A673 (cell line): ENCODE measurements at places on chromosomes 7 and 10. TPM values are rescaled to one million over a fixed set of nuclear protein-coding genes. Genes with fewer than 3 reads are reported as not detected.

GRCh38 chr10:98340261-98340939 lies 72.4 kb upstream of the LOXL4 start:
- no peaks in the 10 kb centered on the region for H3K4me1 ChIP-seq
- H3K36me3 ChIP-seq: no peaks in the 10 kb centered on the region
- no peak overlapping the region for H3K27ac ChIP-seq
- H3K27me3 ChIP-seq: peaks cover 11% of the 10 kb centered on the region
- no peak for DNase-seq
- no peak overlapping the region for H3K4me3 ChIP-seq

- peaks cover 30% of the 10 kb centered on the region for H3K27me3 ChIP-seq
- peak; percentile 61 for DNase-seq
- no peaks in the 10 kb centered on the region for H3K36me3 ChIP-seq
- no peak overlapping the region for H3K27ac ChIP-seq
- H3K4me3 ChIP-seq: peak overlapping the region; percentile 24
Measured at GRCh38 chr10:93080350-93081046, 6.8 kb downstream of the CYP26A1 start.

DNA sequence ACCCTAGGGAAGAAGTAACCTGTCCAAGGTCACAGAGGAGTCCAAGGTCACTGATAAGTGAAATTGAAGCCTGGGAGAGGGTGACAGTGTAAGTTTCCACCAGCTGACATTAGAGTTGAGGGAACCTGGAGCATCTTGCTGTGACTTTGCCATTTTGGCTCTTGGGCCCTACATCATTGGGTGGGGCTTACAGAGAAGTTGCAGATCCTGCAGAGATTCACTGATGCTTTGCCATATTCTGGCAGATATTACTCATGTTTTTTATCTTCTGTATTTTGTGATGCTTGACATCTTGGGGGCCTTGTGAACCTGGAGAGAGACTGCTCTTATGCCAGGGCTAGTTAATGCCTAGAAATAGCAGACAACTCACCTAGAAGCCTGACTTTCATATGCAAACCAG lies 36.5 kb downstream of the SMKR1 start:
- H3K4me1 ChIP-seq: no peaks in the 10 kb centered on the region
- no peaks in the 10 kb centered on the region for H3K36me3 ChIP-seq
- no peak overlapping the region for H3K27ac ChIP-seq
- no peak overlapping the region for H3K4me3 ChIP-seq
- H3K27me3 ChIP-seq: no peaks in the 10 kb centered on the region
- DNase-seq: no peak

- H3K4me1 ChIP-seq: no peaks in the 10 kb centered on the region
- no peak for DNase-seq
- peaks cover 26% of the 10 kb centered on the region for H3K27me3 ChIP-seq
- H3K36me3 ChIP-seq: no peaks in the 10 kb centered on the region
Measured at GRCh38 chr10:1762076-1762475, 24.8 kb upstream of the ADARB2 start.

DNA sequence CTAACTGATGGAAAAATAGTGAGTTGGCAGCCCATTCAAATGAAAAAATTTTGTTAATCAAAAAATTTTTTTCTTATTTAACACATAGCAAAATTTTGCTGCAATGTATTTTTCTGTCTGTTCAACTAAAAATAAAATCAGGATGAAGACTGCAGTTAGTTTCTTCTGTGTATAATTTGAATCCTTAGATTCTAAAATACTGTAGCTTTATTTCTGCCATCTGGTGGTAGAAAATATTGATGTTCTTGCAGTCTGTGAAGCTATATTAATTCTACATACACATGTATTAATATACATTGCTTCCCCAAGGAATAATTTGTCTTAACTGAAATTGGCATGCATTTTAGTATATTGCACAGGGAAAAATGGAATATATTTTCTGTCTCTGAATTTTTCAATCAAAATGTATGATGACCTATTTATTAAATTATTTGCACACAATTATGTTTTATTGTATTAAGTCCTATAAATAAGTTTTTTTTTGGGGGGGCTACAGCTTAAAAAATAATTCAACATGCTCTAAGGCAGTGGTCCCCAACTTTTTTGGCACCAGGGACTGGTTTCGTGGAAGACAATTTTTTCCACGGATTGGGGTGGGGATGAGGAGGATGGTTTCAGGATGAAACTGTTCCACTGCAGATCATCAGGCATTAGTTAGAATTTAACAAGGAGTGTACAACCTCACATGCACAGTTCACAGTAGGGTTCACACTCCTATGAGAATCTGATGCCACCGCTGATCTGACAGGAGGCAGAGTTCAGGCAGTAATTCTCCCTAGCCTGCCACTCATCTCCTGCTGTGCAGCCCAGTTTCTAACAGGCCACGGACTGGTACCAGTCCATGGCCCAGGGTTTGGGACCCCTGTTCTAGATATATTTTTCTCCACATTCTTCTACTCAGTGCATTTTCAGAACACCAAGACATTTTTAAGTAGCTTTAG lies 119.4 kb downstream of the GNAT3 start:
- H3K27ac ChIP-seq: no peak overlapping the region
- no peaks in the 10 kb centered on the region for H3K36me3 ChIP-seq
- H3K4me3 ChIP-seq: no peak overlapping the region
- peak; percentile 57 for DNase-seq

DNA sequence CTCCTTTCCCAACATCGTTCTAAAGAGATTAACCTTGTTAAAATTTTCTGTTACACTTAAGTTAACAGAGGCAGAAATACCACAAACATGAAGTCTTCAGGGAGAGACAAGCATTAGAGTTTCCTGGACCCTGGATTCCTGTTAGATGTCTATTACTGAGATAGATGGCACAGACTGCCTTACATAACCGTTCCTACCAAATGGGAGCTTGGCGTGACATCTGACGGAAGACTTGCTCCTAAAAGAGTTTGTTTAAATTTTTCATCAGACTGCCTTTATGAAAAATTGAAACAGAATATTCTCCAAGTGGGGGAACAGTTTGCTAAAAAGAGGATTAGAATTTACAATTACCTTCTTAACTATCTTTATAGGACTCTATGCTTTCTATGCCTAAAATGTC lies 22.7 kb downstream of the ANK3 start:
- H3K4me3 ChIP-seq: no peak overlapping the region
- H3K4me1 ChIP-seq: peaks cover 8% of the 10 kb centered on the region
- no peaks in the 10 kb centered on the region for H3K36me3 ChIP-seq
- DNase-seq: no peak
- H3K27ac ChIP-seq: no peak overlapping the region

- no peaks in the 10 kb centered on the region for H3K4me1 ChIP-seq
- DNase-seq: no peak
- H3K4me3 ChIP-seq: no peak overlapping the region
- no peaks in the 10 kb centered on the region for H3K27me3 ChIP-seq
Measured at GRCh38 chr10:72812753-72813430, 80.6 kb upstream of the OIT3 start.

DNA sequence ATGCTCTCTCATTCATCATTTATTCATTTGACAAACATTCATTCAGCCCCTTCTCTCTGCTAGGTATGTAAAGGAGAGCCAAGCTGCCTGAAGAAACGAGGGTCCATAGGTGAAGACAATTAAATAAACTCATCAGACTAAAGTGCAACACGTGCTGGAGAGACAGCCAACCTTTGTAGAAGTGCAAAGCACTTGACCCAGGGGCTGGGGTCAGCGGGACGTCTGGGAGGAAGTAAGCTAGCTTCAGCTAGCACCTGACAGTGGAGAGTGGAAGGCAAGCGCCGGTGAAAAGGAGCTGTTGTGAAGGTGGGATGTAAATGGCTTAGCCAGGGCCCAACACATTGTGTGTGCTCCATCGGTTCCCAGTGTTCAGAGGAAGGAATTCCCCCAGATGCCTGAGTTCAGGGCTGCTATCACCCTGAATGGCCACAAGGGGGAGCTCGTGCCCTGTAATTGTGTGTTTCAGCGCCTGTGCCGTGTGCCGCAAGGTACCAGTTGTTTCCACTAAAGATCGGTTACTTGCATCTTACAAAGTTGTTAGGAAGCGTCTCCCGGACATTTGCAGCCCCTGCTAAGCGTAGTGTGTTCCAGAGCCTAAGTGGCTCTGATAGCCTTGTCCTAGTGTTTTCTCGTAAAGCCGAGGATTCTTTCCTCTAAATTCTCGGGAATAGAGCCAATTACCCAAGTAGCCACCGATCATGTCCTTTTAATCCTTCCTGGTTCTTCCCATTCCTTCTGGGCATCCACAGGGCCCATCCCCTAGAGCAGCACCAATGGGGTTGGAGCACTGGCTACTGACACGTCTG lies 30.6 kb downstream of the TLX1 start:
- H3K27me3 ChIP-seq: no peaks in the 10 kb centered on the region
- H3K4me3 ChIP-seq: peak overlapping the region; percentile 32
- no peaks in the 10 kb centered on the region for H3K36me3 ChIP-seq
- peak; percentile 84 for DNase-seq
- peaks cover 13% of the 10 kb centered on the region for H3K4me1 ChIP-seq

DNA sequence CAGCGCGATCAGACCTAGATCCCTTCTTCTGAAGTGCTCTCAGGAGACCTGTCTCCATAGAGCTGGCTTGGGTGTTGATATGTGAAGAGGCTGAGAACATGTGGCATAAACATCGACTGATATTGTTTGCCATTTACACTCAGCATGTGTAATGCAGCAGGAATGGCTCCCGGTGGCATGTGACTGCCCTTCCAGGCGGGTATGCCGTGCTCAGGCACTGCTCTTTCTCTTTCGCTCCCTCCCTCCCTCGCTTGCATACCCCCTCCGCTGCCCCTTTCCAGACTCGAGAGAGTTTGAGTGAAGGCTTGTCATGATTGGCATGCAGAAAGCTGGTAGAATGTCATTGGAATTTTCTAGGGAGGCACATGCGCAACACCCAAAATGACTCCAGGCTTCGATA lies 107.3 kb upstream of the PDCD4 start:
- no peaks in the 10 kb centered on the region for H3K36me3 ChIP-seq
- no peak overlapping the region for H3K4me3 ChIP-seq
- no peak for DNase-seq
- H3K4me1 ChIP-seq: peaks cover 2% of the 10 kb centered on the region
- no peak overlapping the region for H3K27ac ChIP-seq

DNA sequence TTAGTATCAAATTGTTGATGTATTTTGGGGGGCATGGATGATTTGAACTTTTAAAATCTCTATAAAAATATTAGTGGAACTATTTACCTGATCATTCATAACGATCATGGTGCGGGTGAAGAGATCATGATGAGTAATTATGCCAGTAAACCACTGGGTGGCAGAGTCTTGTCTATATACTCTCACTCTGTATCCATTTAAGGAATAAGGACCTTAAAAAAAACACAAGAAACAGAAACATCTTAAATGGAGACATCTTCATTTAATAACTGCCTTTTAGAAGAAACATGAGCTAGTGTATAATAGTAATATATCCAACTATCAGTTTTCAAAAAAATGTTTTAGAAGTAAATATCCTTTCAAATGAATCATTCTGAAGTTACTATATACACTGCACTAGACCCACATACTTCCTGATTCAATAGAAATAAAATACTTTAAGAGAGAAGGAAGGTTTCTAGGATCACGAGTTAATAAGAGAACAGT lies 84.0 kb downstream of the NRBF2 start:
- peak; percentile 71 for DNase-seq
- no peak overlapping the region for H3K27ac ChIP-seq
- no peak overlapping the region for H3K4me3 ChIP-seq
- H3K36me3 ChIP-seq: peaks cover 11% of the 10 kb centered on the region

DNA sequence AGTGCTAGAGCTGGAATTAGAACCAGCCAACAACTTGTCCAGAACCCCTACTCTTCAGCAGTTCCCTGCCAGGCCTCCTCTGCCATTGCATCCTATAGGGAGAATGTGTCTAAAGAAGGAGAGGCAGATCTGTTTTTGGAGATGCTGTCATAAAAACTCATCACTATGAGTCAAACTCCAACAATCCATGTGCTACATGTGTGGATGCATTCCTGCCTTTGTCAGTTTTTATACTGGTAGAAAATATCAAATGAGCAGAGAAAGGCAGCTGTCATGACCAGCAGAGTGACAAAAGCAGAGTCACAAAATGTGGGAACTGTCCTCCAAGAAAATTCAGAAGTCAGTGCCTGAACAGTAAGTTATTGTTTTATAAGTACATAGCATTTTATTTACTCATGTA lies 93.0 kb downstream of the ABLIM1 start:
- no peak for DNase-seq
- no peak overlapping the region for H3K27ac ChIP-seq
- H3K4me1 ChIP-seq: no peaks in the 10 kb centered on the region
- no peaks in the 10 kb centered on the region for H3K36me3 ChIP-seq
- H3K4me3 ChIP-seq: no peak overlapping the region
- H3K27me3 ChIP-seq: no peaks in the 10 kb centered on the region

DNA sequence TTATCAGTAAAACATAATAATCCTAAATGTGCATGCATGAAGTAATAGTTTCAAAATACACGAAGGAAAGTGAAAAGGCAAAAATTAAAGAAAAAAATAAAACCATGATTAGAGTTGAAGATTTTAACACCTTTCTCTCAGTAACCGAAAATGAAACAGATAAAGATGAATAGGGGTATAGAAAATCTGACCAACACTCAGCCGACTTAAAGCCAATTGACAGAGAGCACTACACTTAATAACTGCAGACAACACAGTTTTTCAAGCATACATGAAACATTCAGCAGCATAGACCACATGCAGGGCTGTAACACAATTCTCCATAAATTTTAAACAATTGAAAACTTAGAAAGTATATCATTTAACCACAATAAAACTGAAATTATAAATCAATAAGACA lies 76.1 kb downstream of the CUBN start:
- H3K4me1 ChIP-seq: peaks cover 4% of the 10 kb centered on the region
- DNase-seq: no peak
- H3K27me3 ChIP-seq: no peaks in the 10 kb centered on the region
- no peak overlapping the region for H3K27ac ChIP-seq
- H3K36me3 ChIP-seq: no peaks in the 10 kb centered on the region

Gene PHTF2
- total RNA-seq: 34.4 and 36.6 TPM in 2 replicates

Gene TMEM176B
- 2.2 and 2.3 TPM in 2 replicates for total RNA-seq

Gene HSPA14
- 42.2 and 46.9 TPM in 2 replicates for total RNA-seq

Gene DNAJC12
- total RNA-seq: 147 and 182 TPM in 2 replicates

Gene OR2A25
- total RNA-seq: not detected in 2 replicates

Gene PRLHR
- total RNA-seq: not detected in 2 replicates

Gene CTTNBP2
- 21.8 and 26.3 TPM in 2 replicates for total RNA-seq

Gene AKR1C2
- 16.2 and 23.5 TPM in 2 replicates for total RNA-seq

Gene TLL2
- total RNA-seq: 0.09 and 0.11 TPM in 2 replicates

Gene KCND2
- total RNA-seq: not detected in 2 replicates
